Natural killer cell treated with Interleukin-12 subunit alpha and Interleukin-12 subunit beta and Interleukin-15 and Interleukin-18, amount 100 ng/mL, for 72 hours (primary cell): ENCODE measurements at places on chromosomes 2 and 18. TPM values are rescaled to one million over a fixed set of nuclear protein-coding genes. Genes with fewer than 3 reads are reported as not detected.

- H3K4me3 ChIP-seq: no peak overlapping the region
- DNase-seq: no peak
These were observed 174.5 kb downstream of the MAIP1 start for GRCh38 chr2:200129721-200130462.

DNA sequence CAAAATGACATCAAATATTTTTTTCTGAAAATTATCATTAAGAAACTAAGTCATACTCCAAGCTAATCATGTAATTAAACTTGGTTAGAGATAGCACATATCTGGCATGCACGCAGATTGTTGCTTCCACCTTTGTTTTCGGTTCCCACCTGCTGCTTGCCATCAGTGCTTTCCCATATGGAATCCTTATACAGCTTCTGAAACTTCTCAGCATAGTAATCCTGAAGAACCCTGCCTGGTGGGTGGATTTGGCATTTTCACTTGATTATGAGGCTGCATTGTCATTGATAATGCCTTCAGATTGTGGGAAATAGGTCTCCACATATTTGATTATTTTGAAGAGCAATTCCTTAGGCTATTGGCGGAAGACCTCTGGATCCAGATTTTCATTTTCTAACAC is 47.5 kb downstream of the ZC3H6 start:
- H3K36me3 ChIP-seq: no peaks in the 10 kb centered on the region
- DNase-seq: no peak
- H3K27ac ChIP-seq: no peak overlapping the region
- no peaks in the 10 kb centered on the region for H3K27me3 ChIP-seq
- H3K4me3 ChIP-seq: no peak overlapping the region
- no peaks in the 10 kb centered on the region for H3K4me1 ChIP-seq

Gene SRD5A2
- not detected for total RNA-seq

DNA sequence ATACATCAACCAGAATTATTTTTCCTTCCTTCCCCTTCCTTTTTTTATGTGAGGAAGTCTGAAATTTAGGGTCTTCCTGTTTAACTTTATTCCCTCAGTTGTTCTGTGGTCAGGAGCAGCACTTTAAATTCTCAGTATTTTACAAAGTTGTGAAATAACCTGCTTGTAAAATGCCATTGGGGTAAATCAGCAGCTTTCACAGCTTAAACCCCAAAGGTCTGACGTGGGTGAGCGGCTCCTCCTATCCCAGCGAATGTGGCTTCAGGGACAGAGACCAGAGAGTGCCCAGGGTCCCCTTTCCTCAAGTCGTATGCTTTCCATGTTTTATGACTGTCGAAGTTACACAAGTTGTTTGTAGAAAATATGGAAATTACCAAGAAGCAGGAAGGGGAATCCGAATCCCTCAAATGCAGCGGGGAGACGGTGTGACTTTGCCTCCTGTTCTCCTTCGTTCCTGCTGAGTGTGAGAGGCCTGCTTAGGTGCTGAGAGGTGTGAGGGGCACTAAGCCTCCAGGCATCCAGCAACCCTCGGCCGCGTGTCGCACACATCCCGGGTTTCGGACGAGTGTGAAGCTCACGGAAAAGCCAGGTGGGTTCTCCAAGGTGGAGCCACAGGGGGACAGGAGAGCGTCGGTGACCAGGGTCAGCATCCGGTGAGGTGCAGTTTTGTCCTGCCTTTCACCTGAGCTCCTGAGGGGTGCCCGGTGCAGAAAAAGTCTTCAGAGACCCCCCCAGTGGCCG is 10.8 kb upstream of the KCNG2 start:
- H3K36me3 ChIP-seq: no peaks in the 10 kb centered on the region
- H3K4me3 ChIP-seq: no peak overlapping the region
- peaks cover 9% of the 10 kb centered on the region for H3K4me1 ChIP-seq
- H3K27me3 ChIP-seq: peaks cover 35% of the 10 kb centered on the region
- no peak for DNase-seq
- H3K27ac ChIP-seq: no peak overlapping the region

DNA sequence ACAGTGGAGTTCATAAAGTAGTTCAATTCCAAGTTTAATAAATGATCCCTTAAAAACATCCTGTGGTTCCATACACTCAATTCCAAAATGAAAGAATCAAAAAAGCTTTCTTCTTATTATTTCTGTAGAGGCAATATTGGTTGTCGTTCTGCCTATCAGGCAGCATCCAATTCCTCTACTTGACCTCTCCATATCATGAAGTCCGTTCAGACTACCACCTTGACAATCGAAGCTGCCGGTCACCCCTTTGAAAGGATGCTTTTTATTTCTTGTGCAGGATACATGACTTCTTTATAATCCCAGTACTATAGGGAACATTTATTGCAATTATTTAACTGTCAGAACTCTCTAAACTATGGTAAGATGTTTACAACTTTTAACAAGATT is 3.3 kb upstream of the KCTD1 start:
- no peak overlapping the region for H3K4me3 ChIP-seq
- no peak for DNase-seq
- peaks cover 36% of the 10 kb centered on the region for H3K27me3 ChIP-seq
- H3K36me3 ChIP-seq: no peaks in the 10 kb centered on the region
- H3K27ac ChIP-seq: no peak overlapping the region

- H3K27ac ChIP-seq: no peak overlapping the region
- no peak for DNase-seq
- no peaks in the 10 kb centered on the region for H3K27me3 ChIP-seq
- no peaks in the 10 kb centered on the region for H3K4me1 ChIP-seq
- H3K4me3 ChIP-seq: no peak overlapping the region
- H3K36me3 ChIP-seq: no peaks in the 10 kb centered on the region
These were observed 590.3 kb upstream of the CNTNAP5 start for GRCh38 chr2:123434546-123435395.

Gene EIF4E2
- total RNA-seq: 65.6 TPM

Gene MAP4K3
- total RNA-seq: 21.0 TPM

DNA sequence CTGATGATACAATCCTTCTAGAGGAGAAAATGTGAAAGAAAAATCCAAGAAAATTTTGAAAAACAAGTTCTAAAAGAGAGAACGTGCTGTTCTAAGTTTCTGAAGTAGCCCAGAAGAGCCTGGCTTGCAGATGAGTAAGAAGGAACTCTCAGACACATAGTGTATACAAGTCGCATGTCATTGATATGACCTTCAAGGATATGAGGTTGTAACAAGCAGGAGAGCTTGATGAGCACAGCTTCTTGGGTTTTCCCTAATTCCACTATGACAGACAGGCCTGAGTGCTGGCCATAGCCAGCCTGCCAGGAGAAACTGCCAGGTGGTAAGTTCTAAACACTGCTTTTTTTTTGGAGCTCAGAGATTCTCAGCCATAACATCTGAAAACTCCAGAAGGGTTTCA is 235.7 kb upstream of the SIX2 start:
- H3K27ac ChIP-seq: no peak overlapping the region
- DNase-seq: no peak
- H3K36me3 ChIP-seq: no peaks in the 10 kb centered on the region
- peaks cover 20% of the 10 kb centered on the region for H3K27me3 ChIP-seq
- H3K4me1 ChIP-seq: no peaks in the 10 kb centered on the region

GRCh38 chr2:196247114-196247975 is 76.0 kb upstream of the STK17B start:
- H3K4me1 ChIP-seq: peaks cover 57% of the 10 kb centered on the region
- no peaks in the 10 kb centered on the region for H3K27me3 ChIP-seq
- H3K36me3 ChIP-seq: peaks cover 9% of the 10 kb centered on the region
- peak overlapping the region; percentile 94 for H3K27ac ChIP-seq
- H3K4me3 ChIP-seq: no peak overlapping the region

- peaks cover 5% of the 10 kb centered on the region for H3K4me1 ChIP-seq
- H3K4me3 ChIP-seq: no peak overlapping the region
- H3K27me3 ChIP-seq: peaks cover 8% of the 10 kb centered on the region
- H3K36me3 ChIP-seq: no peaks in the 10 kb centered on the region
- H3K27ac ChIP-seq: peak overlapping the region; percentile 22
- DNase-seq: no peak
These were observed 51.4 kb downstream of the ICOS start for GRCh38 chr2:203987959-203988358.

- peaks cover 6% of the 10 kb centered on the region for H3K4me1 ChIP-seq
- peaks cover 4% of the 10 kb centered on the region for H3K36me3 ChIP-seq
- H3K4me3 ChIP-seq: no peak overlapping the region
- DNase-seq: no peak
These were observed 420.3 kb upstream of the POU3F3 start for GRCh38 chr2:104433657-104434056.

DNA sequence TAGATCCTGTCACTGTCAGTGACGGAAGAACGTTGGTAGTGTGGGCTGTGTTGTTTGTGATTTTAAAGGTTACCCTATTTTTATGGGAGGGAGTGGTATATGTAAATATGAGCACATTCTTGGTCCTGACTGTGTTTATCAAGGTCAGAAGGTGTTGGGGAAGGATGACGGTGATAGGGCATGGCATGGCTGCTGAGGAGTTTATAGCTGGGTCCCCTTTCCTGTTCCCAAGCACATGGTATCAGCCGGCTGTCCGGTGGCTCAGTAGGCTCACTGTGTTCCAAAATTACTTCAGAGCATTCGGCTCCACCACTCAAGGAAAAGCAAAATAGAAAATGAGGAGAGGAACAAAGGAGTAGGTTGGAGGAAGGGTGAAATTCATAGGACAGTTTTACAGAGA is 28.6 kb downstream of the IRS1 start:
- H3K4me3 ChIP-seq: peak overlapping the region; percentile 8
- H3K36me3 ChIP-seq: peaks cover 13% of the 10 kb centered on the region
- peaks cover 16% of the 10 kb centered on the region for H3K27me3 ChIP-seq
- no peak for DNase-seq

Gene KLHL14
- 0.22 TPM for total RNA-seq

Gene NBEAL1
- total RNA-seq: 12.3 TPM

GRCh38 chr2:23618794-23619530 is 234.0 kb downstream of the KLHL29 start:
- no peaks in the 10 kb centered on the region for H3K27me3 ChIP-seq
- H3K36me3 ChIP-seq: no peaks in the 10 kb centered on the region
- H3K27ac ChIP-seq: no peak overlapping the region
- no peak overlapping the region for H3K4me3 ChIP-seq

- H3K27ac ChIP-seq: no peak overlapping the region
- DNase-seq: peak; percentile 31
- peaks cover 3% of the 10 kb centered on the region for H3K4me1 ChIP-seq
- H3K4me3 ChIP-seq: no peak overlapping the region
- H3K36me3 ChIP-seq: no peaks in the 10 kb centered on the region
- H3K27me3 ChIP-seq: no peaks in the 10 kb centered on the region
These were observed 37.4 kb upstream of the ALPP start for GRCh38 chr2:232341061-232341738.

DNA sequence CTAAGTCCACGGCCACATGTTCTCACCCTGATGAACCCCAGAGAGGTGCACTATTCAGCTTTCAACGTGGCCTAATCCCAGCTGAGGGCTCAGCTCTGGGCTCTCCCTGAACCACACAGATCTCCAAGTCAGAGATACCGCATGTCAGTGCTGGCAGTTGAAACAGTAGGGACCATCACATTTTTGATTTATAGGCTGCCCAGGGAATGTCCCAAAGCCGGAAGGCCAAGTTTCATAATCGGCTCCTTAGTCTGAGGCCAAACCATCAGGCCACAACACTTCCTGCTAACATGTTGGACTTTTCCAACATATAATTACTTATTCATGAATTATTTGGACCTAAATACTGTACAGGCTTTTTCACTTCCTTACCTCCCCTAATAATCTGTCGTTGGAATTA is 91.9 kb upstream of the KLHL29 start:
- peaks cover 6% of the 10 kb centered on the region for H3K27me3 ChIP-seq
- no peaks in the 10 kb centered on the region for H3K4me1 ChIP-seq
- H3K27ac ChIP-seq: no peak overlapping the region
- H3K36me3 ChIP-seq: no peaks in the 10 kb centered on the region
- H3K4me3 ChIP-seq: no peak overlapping the region

GRCh38 chr2:106189764-106190468 is 4.2 kb downstream of the UXS1 start:
- H3K4me1 ChIP-seq: peaks cover 56% of the 10 kb centered on the region
- no peak for DNase-seq
- peak overlapping the region; percentile 36 for H3K4me3 ChIP-seq
- H3K36me3 ChIP-seq: peaks cover 16% of the 10 kb centered on the region
- no peaks in the 10 kb centered on the region for H3K27me3 ChIP-seq

DNA sequence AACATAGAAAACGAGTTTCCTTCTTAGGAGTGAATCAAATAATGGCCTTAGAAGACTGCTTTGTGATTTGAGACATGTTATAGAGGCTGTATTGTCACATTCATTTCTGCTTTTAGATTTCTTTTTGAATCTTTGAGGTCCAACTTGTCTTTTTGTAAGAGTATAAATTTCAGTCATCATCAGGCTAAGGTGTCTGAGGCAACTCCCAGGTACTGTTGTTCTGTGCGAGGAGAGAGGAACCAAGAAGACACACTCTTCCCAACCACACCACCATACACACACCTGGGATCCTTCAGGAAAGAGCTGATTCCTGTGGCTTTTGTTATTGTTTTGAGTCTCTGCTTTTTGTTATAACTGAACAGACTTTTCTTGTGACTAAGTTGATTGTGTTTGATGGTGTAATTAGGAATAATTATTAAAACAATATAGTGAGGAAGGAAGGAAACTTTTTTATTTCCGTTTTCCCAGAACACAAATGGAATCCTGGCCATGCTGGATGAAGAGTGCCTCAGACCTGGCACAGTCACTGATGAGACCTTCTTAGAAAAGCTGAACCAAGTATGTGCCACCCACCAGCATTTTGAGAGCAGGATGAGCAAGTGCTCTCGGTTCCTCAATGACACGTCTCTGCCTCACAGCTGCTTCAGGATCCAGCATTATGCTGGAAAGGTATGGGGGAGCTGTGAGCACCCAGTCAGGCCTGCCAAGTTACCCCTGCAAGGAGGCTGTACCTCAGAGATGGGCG is 140.4 kb downstream of the MYO1B start:
- H3K36me3 ChIP-seq: no peaks in the 10 kb centered on the region
- no peak overlapping the region for H3K27ac ChIP-seq
- no peak for DNase-seq
- no peak overlapping the region for H3K4me3 ChIP-seq
- H3K4me1 ChIP-seq: no peaks in the 10 kb centered on the region
- peaks cover 7% of the 10 kb centered on the region for H3K27me3 ChIP-seq

- H3K27me3 ChIP-seq: peaks cover 9% of the 10 kb centered on the region
- H3K27ac ChIP-seq: no peak overlapping the region
- no peak for DNase-seq
- H3K36me3 ChIP-seq: no peaks in the 10 kb centered on the region
- H3K4me1 ChIP-seq: no peaks in the 10 kb centered on the region
These were observed 65.4 kb upstream of the DNAJC10 start for GRCh38 chr2:182650704-182651103.

Gene SLC35F6
- 15.5 TPM for total RNA-seq

GRCh38 chr18:4074647-4075046 is 380.5 kb downstream of the DLGAP1 start:
- H3K27ac ChIP-seq: no peak overlapping the region
- no peaks in the 10 kb centered on the region for H3K4me1 ChIP-seq
- no peak for DNase-seq

Gene DSEL
- total RNA-seq: not detected

- H3K4me3 ChIP-seq: peak overlapping the region; percentile 64
- peak; percentile 74 for DNase-seq
- no peaks in the 10 kb centered on the region for H3K27me3 ChIP-seq
- H3K27ac ChIP-seq: peak overlapping the region; percentile 59
- peaks cover 14% of the 10 kb centered on the region for H3K4me1 ChIP-seq
These were observed 31.6 kb downstream of the LIMS1 start for GRCh38 chr2:108565778-108566375.
